ENCODE measurements at places on chromosomes 2 and 18.
A peak's percentile ranks its signal among the peaks of the same experiment; 100 is the strongest.

- DNase-seq = no peak
Observed at GRCh38 chr18:55494899-55495298, 93.1 kb downstream of the TCF4 start.

DNA sequence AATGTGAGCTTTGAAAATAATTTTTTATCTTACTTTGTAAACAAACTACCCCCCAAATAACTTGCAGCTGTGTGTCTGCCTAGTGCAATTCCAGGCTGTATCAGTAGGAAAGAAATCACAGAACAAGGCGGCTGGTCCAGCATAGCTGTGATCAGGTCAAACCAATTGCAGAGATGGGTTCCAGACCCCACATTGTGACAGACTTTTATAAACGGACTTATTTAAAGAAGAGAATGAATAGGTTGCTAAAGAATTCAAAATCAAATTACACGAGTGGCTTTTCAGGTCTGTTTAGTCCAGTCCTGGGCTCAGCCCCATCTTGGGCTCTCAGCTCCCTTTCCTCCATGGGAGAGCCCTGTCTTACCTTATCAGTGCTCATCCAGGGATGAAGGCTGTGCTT is 11.1 kb downstream of the BMP10 start:
- DNase-seq = no peak

DNA sequence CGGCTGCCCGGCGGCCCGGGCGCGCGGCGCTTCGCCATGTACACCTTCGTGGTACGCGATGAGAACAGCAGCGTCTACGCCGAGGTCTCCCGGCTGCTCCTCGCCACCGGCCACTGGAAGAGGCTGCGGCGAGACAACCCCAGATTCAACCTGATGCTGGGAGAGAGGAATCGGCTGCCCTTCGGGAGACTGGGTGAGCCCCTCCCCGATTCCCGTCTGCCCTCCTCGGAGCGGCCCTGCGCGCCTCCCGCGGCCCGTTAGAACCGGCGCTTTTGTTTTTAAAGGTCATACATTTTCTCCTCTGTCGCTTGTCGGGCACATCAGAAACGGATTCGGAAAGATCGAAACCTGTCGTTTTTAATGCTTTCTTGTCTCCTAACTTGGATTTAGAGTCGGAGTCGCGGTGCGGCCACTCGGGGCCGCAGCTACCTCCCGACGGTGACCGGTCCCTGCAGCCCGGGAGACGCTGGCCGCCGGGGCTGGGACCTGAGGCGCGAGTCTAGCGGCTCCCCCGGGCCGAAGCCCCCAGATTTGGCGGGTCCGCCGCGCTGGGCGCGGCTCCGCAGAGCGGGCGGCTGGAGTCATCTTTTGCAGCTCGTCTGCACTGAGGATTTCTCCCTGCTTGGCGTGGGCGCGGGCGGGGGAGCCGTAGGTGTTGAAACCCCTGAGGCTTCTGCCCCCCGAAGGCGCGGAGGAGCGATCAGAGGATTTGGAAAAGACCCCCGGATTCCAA is 519 bp downstream of the TTL start:
- DNase-seq = peak; percentile 30

GRCh38 chr2:101329026-101329425 is 20.5 kb upstream of the RNF149 start:
- no peak for DNase-seq

DNA sequence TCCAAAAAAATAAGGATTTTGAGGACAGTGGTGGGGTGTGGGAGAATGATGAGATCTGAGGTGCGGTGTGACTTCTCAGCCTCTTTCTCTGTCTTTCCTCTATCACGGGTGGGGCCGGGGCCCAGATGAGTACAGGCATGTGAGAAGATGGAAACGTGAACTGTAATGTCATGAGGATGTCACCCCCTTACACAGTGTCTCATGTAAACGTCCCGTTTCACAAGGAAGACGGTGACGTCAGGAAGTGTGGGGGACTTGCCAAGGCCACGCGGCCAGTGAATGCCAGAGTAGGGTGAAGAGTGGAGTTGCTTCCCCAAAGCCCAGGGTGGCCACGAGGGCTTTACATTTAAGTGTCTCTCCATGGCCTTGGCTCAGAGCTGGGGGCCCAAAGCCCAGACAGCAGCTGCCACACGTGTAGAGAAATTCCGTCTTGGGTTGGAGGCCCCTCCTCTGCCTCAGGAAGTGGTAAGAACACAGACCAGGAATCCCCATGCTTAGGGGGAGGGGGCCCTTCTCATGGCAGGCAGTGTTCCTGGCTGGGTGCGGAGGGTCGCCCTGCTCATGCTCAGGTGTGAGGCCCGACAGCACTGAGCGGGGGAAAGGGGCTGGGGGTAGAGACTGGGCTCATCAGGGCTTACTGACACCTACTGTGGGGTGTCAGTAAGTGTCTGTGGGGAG is 80.9 kb upstream of the SMAD7 start:
- DNase-seq = no peak

GRCh38 chr2:238857959-238858358 is 10.1 kb downstream of the TWIST2 start:
- no peak for DNase-seq

DNA sequence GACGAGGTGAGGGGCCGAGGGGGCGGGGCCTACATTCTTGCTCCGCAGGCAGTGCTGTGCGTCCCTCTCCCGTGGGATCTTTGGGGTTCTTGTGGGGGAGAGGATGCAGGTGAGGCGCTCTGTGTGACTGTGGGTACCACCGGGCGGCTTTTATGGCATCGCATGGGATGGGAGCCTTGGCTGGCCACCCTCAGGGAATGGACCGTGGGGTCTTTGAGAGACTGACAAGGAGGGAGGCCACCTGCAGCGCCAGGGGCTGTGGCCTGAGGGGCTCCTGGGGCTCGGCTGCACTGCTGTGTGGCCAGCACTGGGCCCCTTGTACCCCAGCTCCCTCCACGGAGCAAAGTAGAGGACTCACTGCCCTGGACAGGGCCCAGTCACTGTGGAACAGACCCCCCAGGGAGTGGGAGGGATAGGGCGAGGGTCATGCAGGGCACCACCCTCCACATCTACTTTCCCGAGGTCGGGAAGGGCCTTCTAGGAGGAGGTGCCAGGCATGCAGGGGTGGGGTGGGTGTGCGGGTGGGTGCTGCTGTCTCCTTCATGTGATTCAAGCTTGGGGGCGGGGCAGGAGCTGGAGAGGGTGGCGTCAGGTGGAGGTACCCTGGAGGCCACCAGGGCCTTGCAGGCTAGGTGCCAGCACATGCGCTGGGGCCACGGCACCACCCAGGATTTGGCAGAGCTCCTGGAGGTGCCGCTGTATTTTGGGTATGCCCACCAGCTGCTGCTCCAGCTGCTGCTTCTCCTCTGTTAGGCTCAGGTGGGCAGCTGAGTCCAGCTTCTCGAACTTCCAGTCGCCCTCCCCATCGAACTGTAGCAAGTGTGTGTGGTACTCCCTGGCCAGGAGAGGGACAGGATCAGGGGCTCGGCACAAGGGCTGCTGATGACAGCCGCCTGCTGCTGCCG is 1072.4 kb downstream of the RPIA start:
- DNase-seq = no peak

DNA sequence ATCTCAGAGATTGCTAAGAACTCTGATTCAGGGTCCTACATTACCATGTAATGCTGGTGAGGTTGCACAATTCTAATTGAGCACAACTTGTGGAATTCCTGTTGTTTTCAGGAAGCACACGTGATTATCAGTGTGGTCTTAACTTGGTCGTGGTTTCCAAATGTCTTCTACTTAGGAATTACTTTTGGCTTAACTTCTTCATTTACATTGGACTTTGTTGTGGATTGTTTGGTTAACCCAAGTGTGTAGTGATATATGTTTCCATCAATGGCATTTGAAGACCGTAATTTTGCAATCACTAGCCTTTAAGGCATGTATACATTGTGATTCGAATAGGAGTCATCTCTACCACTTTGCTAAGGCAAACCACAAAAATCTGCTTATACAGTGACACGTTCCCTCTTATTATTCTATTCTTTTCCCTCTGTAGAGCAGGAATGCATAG is 373.3 kb downstream of the IRS1 start:
- peak; percentile 81 for DNase-seq

GRCh38 chr2:234388591-234388990 is 108.3 kb downstream of the ARL4C start:
- no peak for DNase-seq

DNA sequence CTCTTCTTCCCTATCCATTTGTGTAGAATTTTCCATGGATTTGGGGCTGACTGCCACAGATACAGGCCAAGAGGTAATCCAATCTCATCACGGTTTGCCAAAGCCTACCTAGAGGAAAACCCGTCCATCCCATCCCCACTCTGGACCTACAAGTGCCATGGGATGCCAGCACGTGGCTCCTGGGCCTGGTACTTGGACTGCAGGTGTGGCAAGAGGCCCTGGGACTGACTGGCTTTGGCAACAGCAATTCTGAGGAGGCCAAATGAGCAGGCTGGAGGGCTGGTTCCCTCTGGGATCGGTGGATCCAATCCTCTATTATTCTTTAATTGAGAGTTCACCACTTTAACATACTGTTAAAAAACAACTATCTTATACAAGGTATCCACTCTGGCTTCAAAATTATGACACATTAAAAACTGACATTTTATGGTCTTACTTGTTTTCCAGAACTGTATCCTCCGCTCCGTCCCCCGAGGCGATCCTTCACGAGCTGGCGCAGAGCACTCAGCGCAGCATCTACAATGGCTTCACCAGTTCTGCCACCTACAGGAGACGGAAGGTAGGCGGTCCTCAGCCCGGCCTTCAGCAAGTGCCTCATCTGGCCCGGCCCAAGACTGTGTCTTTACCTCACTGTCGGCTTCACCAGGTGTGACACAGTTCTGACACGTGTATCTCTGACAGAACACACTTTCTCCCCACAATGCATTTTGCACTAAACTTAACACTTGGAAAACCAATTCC is 19.8 kb downstream of the PDIA6 start:
- DNase-seq = no peak

DNA sequence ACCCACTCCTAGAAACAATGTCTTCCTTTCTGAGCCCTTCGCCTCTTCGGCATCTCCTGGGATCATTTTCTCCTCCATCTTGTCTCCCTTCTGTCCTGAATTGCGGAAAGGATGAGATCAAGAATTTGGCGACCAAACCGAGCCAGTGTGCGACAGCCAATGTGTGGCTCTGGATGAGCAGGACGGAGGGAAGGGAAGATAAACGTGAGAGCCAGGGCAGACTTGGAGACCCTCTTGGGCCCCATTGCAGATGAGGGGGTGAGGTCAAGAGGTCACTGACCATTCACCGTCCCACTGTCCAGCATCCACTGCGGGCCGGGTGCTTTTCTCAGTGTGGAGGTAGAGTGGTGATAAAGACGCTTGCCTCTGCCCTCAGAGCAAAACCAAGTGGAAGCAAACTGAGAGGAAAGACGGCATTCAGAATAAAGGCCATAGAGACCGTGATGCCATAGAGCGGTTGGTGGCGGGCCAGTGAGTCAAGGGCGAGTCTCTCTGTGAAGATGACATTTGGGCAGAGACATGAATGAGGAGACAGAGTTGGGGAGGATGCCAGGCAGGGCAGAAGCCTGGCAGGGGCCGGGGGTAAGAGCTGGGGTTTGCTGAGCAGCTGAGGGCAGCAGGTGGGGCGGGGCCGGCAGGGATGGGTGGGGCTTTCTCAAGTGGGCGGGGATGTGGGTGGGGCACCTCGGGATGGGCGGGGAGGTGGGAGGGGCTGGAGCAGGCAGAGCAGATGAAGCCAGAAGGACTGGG is 55.6 kb downstream of the ACAA2 start:
- DNase-seq = no peak

DNA sequence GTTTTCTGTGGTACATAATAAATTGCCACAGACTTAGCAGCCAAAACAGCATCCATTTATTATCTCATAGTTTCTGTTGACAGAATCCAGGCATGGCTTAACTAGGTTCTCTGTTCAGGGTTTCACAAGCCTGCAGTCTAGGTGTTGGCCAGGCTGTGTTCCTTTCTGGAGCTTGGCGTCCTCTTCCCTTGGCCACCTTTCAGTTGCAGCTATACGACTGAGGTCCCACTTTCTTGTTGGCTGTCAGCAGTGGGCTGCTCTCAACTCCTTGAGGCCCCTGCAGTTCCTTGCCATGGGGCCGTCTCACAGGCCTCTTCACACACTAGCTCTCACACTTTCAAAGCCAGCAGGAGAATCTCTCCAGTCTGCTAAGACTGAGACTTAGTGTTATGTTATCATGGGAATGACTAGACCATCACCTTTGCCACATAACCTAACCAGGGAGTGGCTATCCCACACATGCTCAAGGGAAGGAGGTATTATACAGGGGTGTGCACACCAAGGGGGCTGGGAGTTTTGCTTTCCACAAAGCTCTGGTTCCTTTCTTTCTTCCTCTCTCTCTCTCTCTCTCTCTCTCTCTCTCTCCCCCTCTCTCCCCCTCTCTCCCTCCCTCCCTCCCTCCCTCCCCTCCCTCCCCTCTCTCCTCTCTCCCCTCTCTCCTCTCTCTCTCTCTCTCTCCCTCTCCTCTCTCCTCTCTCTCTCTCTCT is 15.8 kb downstream of the RIOK3 start:
- DNase-seq = no peak
